ENCODE measurements at places on chromosomes 11 and 22. TPM values are rescaled to one million over a fixed set of nuclear protein-coding genes. Genes with fewer than 3 reads are reported as not detected.

The GGTLC2 gene
- not detected for total RNA-seq

The ACRV1 gene
- 0.82 TPM for total RNA-seq

The EMID1 gene
- total RNA-seq: 33.8 TPM

The MMP12 gene
- not detected for total RNA-seq
